ENCODE measurements at places on chromosomes 3 and 15.

GRCh38 chr15:79884204-79884596 lies 12.6 kb downstream of the MTHFS start:
- no peak for DNase-seq

GRCh38 chr15:56244038-56244810 lies 545 bp upstream of the RFX7 start:
- peak; percentile 16 for DNase-seq

DNA sequence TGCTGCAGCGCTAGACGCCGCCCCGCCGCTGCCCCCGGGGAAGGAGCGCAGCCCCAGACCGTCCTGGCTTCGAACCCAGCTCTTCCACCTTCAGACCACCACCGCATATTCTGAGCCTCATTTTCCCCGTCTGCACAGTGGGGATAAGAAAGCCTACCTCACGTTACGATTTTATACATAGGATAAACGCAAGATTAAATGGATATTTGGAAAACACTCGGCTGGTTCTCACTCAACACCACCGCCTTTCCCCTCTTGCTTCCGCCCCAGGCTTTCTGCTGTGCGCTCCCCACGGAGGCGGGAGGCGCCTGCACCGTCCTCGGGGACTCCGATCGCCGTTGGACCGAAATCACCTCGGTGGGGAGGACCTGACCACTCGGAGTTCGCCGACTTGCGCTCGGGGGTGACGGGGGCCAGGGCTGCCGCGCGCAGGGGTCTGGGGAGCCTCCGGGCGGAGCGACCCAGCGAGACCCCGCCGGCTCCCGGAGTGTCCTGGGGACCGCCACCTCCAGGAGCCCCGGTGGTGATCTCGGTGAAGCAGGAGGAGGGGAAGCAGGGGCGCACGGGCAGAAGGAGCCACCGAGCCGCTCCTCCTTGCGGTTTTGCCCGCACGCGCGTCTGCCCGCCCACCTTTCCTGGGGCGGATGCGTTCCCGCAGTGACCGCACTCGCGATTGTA lies 4.0 kb downstream of the FBXL22 start:
- DNase-seq = peak; percentile 34

DNA sequence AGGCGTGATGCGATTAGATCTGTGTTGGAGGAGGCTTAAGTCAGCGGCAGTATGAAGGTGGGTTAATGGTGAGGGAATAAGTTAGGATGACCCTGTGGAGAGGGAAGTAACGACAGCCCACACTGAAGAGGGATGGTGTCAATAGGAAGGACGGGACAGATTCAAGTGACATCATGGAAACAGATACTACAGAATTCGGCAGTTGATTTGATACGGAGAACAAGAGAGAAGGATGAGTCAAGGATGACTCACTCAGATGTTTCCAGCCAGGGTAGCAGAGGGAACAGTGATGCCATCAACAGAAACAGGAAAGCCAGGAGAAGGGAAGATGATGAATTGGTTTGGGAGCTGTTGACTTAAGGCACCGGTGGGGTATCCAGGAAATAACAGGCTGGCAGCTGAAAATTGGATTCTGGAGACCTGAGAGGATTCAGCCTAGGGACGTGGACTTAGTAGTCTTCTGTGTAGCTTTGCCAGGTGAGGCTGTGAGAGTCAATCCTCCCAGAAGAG lies 38.0 kb downstream of the SHC4 start:
- DNase-seq = no peak

DNA sequence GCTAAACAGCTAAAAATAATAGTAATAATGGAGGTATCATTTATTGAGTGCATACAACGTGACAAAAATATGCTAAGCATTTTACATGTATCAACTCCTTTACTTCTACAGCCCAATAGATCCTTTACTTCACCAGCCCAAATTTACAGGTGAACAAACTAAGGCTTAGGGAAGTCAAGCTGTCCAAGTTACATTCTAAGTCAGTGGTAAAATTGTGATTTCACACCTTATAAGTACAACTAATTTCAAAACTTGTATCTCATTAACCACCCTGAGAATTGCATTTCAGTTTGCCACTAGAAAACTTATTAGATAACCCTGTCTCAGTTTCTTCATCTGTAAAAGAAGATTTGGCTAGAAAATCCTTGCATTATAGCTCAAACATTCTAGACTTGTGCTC lies 10.7 kb downstream of the SLC33A1 start:
- DNase-seq = no peak

DNA sequence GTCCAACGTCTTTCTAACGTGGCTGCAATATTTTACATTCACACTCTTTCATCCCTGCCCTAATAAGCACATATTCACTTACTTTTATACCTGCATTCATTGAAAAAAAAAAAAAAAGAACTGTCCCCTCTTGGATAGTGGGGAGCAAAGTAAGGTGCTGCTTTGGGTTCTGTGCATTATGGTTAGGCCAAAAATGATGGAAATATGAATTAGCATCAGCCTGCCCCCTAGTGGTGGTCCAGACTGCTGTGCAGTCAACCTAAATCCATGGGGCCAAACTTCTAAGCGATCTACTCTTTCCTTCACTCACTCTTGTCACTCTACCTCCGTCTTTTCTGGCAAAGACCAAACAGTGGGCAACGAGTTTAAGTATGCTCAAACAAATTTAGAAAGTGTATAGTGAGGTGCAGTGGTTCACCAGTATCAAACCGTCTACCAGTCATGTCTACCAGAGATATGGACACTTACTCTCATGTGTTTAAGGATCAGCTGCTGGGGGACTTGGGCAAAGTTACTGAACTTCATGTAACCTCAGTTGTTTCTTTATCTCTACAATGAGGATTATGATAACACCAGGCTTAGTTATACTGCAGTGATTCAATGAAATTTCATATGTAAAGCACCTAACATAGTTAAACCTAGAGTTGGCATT lies 61.5 kb upstream of the GRM7 start:
- DNase-seq = peak; percentile 42

GRCh38 chr3:107258300-107258699 lies 118.9 kb upstream of the CCDC54 start:
- no peak for DNase-seq

DNA sequence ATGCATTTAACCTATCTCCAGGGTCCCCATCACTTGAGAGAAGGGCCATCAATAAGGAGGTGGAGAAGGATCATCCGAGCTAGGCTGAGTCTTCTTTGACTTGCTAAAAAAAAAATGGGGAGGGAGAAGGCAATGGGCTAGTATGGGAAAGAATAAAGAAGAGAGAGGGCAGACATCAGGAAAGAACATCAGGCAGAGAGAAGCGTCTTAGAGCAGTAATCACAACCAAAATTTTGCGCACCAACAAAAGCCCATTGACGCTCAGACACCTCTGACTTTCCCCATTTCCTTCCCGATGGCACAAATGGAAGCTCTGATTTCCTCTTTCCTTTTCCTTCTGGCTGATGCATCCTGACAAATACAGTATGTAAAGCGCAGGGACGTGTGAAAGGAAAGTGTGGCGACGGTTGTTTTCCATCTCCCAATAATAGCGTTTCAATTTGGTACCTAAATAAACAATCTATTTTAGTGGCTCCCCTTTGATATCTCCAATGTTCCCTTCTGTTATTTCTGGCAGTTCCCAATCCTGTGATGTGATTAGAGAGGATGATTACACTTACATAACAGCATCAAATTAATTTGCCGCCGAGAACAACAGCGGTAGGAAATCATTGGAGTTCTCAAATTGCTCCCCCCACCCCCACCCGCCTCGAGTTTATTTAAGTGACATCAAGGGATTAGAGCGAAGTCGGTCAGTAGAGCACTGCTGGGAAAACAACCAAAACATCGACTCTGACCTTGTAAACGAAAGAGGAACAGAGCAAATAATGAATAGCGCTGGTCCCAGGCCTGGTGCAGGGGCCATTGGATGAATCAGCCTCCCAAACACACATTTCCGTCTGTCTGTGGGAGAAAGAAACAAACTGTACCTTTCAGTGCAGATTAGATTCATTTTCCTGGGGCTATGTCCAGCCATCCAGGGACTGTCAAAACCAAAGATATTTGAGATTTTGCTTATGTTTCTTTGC lies 273.3 kb upstream of the ICE2 start:
- peak; percentile 1 for DNase-seq

DNA sequence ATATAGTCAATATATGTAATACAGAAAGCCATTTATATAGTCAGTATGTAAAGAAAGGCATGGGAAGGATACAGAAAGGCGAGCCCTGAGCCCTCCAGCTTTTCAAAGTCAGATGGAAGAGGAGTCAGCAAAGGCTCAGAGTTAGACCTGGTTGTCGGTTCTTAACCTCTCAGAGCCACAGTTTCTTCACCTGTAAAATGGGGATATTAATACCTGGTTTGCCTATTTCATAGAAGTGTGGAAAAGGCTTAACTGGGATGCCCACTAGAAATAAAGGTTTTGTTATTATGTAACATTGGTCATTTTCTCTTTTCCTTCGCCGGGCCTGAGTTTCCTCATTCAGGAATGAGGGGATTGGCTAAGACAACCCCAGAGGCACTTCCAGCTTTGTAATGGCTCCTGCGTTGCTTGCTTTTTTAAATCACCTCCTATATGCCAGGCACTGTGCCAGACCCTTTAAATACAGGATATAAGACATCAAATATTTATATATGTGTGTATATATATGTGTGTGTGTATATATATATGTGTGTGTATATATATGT lies 2.4 kb downstream of the CRELD1 start:
- DNase-seq = no peak

DNA sequence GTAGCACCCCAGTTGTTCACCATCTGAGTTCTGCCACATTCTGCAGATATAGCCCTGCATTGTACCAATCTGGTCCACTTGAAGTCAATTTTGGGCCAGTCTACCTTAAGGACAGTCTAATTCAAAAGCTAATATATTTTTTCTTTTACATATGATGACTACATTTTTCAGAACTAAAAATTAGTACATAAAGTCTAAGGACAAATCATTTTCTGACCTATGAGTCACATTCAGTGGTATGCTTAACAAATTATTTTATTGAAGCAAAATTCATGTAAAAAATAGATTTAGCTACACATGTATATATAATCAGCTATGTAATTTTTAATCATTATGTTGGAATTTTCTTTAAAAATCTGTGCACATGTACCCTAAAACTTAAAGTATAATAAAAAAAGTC lies 52.1 kb upstream of the IL12A start:
- no peak for DNase-seq

DNA sequence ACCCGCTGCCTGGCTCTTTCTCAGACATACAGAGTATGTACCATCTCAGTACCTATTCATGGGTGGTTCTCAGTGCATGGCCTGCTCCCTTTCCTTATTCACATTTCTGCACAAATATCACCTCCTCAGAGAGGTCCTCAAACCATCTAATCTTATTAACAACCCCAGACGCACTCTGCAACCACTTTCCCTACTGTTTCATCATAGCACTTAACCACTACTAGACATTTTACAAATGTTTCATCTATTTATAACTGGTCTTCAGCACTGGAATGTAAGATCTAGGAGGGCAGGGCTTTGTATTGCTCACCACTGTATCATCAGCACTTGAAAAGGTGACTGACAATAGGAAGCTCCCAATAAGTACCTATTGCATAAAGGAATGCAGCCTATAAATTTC lies 45.1 kb downstream of the TNIK start:
- DNase-seq = no peak

- peak; percentile 9 for DNase-seq
These were observed 35.4 kb downstream of the PXYLP1 start for GRCh38 chr3:141266797-141267555.

GRCh38 chr3:4351164-4351855 lies 48.1 kb downstream of the SETMAR start:
- peak; percentile 2 for DNase-seq

- no peak for DNase-seq
These were observed 173.3 kb downstream of the SEMA6D start for GRCh38 chr15:47890397-47891150.

DNA sequence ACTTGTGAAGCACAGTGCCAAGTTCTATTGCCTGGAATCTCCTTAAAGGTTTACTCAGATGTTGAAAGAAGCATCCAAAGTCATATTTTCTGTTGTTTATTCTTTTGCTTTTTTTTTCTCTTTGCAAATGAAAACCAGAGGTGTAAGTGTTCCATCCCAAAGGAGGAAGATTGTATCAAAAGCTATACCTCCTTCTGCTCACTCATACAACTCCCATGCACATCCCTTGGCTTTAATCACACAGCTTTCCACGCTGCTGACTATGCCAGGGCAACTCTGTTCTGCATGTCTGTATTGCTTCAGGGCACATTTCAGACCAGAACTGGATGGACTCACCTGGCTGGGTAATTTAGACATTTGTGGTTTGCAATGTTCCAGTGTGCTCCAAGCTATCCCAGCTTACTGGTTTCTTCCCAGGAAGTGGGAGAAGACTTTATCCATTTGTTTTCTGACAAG lies 399.6 kb upstream of the TBL1XR1 start:
- DNase-seq = no peak

DNA sequence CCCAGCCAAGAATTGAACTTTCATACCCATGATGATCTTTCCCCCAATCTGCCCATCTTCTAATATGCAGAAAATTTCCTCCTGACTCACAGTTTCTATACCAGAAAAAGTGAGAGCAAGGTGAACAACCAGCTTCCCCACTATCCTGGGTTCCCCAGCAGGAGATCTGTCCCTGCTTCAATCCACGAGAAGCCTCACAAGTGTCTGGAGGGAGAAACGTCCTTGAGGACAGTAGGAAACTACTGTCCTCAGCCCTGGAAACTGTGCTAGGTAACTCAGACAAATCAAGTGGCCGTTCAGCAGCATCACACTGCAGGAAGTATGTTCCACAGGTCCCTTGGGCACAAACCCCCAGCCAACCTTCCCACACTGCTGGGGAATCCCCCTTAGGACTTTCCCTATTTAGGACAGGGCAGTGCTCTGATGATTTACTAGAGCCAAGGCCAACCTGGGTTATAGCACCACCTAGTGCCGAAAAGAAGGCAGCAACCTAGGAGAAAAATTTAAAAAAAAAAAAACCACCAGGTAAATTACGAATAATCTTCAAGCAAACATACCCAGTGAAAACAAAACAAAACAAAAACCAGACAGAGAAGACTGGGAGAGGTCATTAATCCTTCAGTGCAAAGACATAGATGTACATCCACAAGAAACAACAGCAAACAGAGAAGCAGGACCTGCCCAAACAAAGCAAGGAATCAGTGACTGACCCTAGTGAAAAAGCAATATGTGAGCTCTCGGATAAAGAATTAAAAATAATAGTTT lies 36.0 kb downstream of the MORC1 start:
- peak; percentile 83 for DNase-seq

DNA sequence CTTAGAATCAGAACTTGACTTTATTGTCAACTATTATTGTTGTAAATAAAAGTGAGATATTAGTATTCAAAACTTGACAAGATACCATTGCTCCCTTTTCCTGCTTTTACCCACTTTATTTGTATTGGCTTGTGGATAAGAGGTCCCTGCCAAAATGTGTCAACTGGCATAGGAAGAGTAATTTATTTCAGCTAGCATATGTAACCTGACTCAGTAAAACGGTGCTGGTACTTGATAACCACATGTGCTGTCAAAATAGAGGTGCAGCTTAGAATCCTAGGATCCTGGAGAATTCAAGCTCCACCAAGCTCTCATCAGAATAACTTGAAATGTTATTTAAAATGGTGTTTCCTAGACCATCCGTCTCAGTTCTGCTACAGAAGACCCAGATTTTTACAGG lies 90.2 kb upstream of the TGFBR2 start:
- no peak for DNase-seq

GRCh38 chr3:114274929-114275328 lies 18.9 kb upstream of the TIGIT start:
- no peak for DNase-seq

- DNase-seq = no peak
These were observed 4.3 kb downstream of the ARHGEF26 start for GRCh38 chr3:154125378-154126030.

All from hematopoietic multipotent progenitor cell (in vitro differentiated cells).